Endothelial cell of coronary artery (primary cell): ENCODE measurements at places on chromosomes 7 and 10. TPM values are rescaled to one million over a fixed set of nuclear protein-coding genes. Genes with fewer than 3 reads are reported as not detected.

Gene AP1S1
- 154 and 216 TPM in 2 replicates for total RNA-seq

Gene NCF1
- 0.09 TPM in 1 of 2 replicates, not detected in the other for total RNA-seq

Gene GHRHR
- total RNA-seq: 0.27 TPM in 1 of 2 replicates, not detected in the other

Gene VAX1
- not detected in 2 replicates for total RNA-seq

Gene ZNF518A
- 10.1 and 12.0 TPM in 2 replicates for total RNA-seq

Gene RAB19
- 0.27 TPM in 1 of 2 replicates, not detected in the other for total RNA-seq

Gene DPYSL4
- total RNA-seq: 14.7 and 36.4 TPM in 2 replicates

Gene TLL2
- total RNA-seq: 0.09 TPM in 2 replicates

Gene NKX2-3
- total RNA-seq: not detected in 2 replicates

Gene MLXIPL
- not detected in 2 replicates for total RNA-seq

Gene CPA2
- total RNA-seq: not detected in 2 replicates

Gene PNLIPRP3
- total RNA-seq: not detected in 2 replicates

Gene ZCCHC24
- total RNA-seq: 2.8 and 4.9 TPM in 2 replicates

Gene NPFFR1
- total RNA-seq: not detected in 2 replicates

Gene WNT8B
- not detected in 2 replicates for total RNA-seq

Gene EIF5AL1
- 0.38 and 0.45 TPM in 2 replicates for total RNA-seq

Gene KCNIP2
- 0.27 and 0.75 TPM in 2 replicates for total RNA-seq

Gene CYP3A7
- not detected in 2 replicates for total RNA-seq

Gene IFIT2
- total RNA-seq: 0.81 and 1.7 TPM in 2 replicates

Gene LIPN
- not detected in 2 replicates for total RNA-seq

Gene RAMP3
- total RNA-seq: not detected in 2 replicates

Gene LRRC4
- 0.28 and 1.3 TPM in 2 replicates for total RNA-seq

Gene CTNNA3
- total RNA-seq: not detected in 2 replicates

Gene ADCYAP1R1
- total RNA-seq: under 0.01 and 0.90 TPM in 2 replicates

Gene SLC16A12
- 3.2 TPM in 1 of 2 replicates, not detected in the other for total RNA-seq

Gene TMEM176B
- total RNA-seq: 0.09 TPM in 1 of 2 replicates, not detected in the other

Gene PCLO
- 0.09 and 0.45 TPM in 2 replicates for total RNA-seq

Gene ZNF488
- under 0.01 and 0.09 TPM in 2 replicates for total RNA-seq

Gene CLRN3
- 0.09 TPM in 2 replicates for total RNA-seq

Gene HOXA5
- 5.9 and 7.9 TPM in 2 replicates for total RNA-seq

Gene TUBAL3
- total RNA-seq: 0.18 and 0.19 TPM in 2 replicates

Gene PFKFB3
- 34.6 and 61.7 TPM in 2 replicates for total RNA-seq

Gene CALML5
- total RNA-seq: not detected in 2 replicates

Gene SGPL1
- total RNA-seq: 19.2 and 35.5 TPM in 2 replicates

Gene ENKUR
- 0.18 TPM in 1 of 2 replicates, not detected in the other for total RNA-seq

Gene FUOM
- total RNA-seq: 17.0 and 29.5 TPM in 2 replicates

Gene NODAL
- not detected in 2 replicates for total RNA-seq
